HFFc6 (cell line): ENCODE measurements at places on chromosomes 3 and 15. TPM values are rescaled to one million over a fixed set of nuclear protein-coding genes. Genes with fewer than 3 reads are reported as not detected.

GRCh38 chr3:58296269-58296668 is 9.8 kb upstream of the RPP14 start:
- H3K4me1 ChIP-seq, result no peaks in the 10 kb centered on the region
- H3K27ac ChIP-seq, result no peak overlapping the region
- H3K27me3 ChIP-seq, result peaks cover 8% of the 10 kb centered on the region; the same call in 1 of the 2 replicates
- no peak overlapping the region for H3K4me3 ChIP-seq
- DNase-seq, result no peak

DNA sequence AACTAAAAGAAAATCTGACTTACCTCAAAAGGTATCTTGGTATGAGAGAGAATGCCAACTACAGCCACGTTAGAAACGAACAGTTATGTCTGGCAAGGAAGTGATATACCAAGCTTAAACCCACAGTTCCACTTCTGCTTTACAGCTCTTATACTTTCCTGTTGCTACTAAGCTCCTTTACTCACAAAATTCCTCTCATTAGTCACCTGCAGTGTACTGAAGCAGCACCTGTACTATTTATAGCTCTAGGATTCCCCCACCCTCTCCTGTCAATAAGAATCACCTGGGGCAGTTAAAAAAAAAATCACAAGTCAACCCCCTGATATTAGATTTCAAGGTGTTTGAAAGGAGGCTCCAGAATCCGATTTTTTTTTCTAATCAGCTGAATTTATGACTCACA is 2.9 kb upstream of the TMEM266 start:
- peaks cover 12% of the 10 kb centered on the region for H3K4me1 ChIP-seq
- peaks cover 45% of the 10 kb centered on the region for H3K27me3 ChIP-seq

Gene HESX1
- total RNA-seq, result 0.27 TPM in 1 of 3 replicates, not detected in the others

DNA sequence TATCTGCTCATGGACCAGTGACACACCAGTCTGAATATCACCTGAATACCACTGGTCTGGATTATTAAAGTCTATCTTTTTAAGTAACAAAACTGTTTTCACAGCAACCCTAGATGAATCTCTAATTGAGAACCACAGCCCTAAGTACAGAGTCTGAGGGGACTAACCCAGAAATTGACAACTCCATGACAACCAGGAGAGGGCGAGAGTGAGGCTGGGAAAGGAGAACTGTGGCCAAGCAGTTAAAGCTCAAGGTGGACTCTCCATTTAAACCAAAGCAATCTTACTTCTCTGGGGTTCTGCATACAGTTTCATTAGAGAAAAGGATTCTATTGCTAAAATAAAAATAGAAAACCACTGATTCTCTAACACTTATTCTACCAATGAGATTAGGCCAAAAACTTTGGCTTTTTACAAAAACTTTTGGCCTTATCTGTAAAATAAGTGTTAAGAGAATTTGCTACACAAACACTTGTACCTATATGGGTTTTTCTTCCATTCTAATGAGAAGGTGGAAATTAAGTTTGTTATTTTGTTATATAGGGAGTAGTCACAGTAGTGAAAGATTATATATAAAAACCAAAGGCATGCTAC is 11.4 kb downstream of the NEK10 start:
- DNase-seq, result peak; percentile 53
- H3K36me3 ChIP-seq, result 0 out of 2 replicates have a peak, but pooled peaks cover 2% of the 10 kb centered on the region
- no peak overlapping the region for H3K4me3 ChIP-seq
- H3K4me1 ChIP-seq, result peaks cover 56% of the 10 kb centered on the region
